T-helper 2 cell (primary cell): ENCODE measurements at places on chromosomes 4 and X.

- DNase-seq: no peak
Measured at GRCh38 chrX:39599339-39599738, 498.4 kb downstream of the BCOR start.

DNA sequence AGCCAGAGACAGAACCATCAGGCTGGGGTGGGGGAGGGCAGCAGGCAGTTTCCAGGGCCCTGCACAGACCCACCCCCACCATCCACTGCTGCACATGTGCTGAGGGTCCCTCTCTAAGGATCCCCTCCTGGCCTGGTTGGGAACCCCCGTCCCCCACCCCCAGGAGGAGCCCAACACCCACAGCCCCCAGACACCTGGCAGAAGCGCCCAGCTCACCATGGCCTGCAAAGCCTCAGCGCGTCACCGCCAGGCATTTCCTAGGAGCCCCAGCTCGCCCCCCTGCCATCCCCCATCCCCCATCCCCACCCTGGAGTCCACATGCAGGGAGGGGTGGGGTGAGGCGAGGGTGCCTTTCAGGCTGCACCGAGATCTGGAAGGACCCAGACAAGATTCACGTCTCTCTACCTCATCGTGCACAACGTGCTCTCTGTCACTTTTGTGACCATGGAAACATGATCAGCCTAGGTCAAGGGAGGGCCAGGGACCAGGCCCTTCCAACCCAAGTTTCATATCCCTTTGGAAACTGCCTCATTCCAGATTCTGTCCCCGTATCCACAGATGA lies 9.3 kb downstream of the MXD4 start:
- no peak for DNase-seq

DNA sequence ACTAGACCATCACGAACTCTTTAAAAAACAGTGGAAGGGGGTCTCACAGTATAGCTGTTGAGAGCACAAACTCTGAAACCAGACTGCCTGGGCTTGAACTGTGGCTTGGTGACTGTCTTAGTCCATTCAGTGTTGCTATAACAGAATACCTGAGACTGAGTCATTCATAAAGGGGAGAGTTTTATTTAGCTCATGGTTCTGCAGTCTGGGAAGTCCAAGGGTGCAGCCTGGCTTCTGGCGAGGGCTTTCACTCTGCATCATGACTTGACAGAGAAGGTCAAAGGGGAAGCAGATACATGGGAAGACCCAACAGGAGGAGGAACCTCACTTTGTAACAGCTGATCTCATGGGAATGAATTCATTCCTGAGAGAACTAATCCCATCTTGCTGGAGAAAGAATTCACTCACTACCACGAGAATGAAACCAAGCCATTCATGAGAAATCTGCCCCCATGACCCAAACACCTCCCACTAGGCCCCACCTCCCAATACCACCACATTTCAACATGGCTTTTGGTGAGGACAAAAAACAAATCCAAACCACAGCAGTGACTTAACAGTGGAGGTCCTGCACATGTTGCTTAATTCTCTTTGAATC lies 116.7 kb upstream of the STOX2 start:
- DNase-seq: no peak

- DNase-seq: no peak
Measured at GRCh38 chrX:30343206-30343605, 34.0 kb upstream of the NR0B1 start.

- no peak for DNase-seq
Measured at GRCh38 chrX:70970482-70970995, 39.6 kb upstream of the SLC7A3 start.

GRCh38 chr4:98528882-98529281 lies 129.5 kb downstream of the TSPAN5 start:
- DNase-seq: no peak
